Amniotic stem cell (primary cell): ENCODE measurements at places on chromosomes 13 and 19.

DNA sequence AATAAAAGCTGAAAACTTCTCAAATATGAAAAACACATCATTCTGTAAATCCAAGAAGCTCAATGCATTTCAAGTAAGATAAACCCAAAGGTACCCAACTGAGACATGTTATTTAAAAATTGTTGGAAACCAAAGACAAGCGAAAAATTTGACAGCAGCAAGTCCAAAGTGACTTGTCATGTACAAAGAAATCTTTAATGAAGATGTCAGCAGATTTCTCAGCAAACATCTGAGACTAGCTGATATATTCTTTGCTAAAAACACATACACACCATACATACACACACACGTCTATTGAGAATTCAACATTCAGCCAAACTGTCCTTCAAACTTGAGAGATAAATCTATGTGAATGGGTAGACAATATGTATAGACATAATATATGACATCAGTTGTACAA is 5.7 kb upstream of the ZNF222 start:
- no peak for DNase-seq

GRCh38 chr13:43389983-43390382 is 366.6 kb downstream of the DNAJC15 start:
- DNase-seq: no peak

DNA sequence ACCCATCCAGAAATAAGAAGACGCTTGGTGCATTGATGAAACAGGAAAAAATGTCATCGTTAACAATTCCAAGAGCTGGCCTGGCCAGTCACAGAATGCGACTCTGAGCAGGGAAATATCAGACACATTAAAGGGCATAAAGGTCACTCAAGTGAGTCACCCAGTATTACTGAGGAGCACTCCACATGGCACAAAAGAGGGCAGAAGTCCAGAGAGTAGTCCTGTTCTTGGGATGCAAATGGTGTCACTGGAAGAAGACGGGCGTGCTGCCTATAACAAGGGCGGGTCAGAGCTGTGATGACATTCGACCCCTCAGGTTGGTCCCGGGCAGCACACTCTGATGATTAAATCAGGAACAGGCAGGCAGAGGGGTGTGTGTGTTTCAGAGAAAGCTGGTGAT is 720.3 kb downstream of the UQCRFS1 start:
- DNase-seq: no peak

DNA sequence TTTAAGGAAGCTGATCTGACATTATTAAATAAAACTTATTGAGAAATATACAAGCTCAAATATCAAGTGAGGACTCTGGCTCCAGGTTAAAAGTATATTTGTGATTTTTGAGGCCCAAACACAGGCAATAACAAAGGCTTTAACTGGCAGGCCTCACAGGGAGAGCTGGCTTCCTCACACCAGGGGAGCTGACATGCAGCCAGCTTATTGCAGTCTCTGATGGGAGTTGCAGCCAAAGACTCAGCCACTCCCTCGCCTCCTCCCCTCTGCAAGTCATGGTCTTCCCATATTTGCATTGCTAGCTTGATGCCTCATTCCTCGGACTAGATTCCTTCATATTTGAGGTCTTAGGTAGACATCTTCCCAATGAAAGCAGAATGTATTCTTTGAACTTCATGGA is 647.1 kb upstream of the SLITRK6 start:
- DNase-seq: no peak

DNA sequence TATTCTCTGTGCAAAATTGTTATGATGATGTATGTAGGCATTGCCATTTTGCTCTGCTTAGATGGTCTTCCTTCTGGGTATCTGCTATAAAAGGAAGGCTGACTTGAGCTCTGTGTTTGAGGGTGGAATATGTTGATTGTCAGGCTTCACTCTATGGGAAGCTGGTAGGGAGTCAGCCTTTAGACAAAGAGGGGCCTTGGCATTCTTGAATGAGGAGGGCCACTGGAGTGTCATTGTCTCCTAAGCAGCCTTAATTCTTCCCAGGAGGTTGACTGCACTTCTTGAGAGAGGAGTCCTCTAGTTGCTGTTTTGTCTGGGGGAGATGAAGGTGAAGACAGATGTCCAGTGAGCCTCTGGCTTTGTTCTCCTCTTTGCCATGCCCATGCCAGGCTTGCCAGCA is 266.8 kb downstream of the KCNRG start:
- DNase-seq: no peak

DNA sequence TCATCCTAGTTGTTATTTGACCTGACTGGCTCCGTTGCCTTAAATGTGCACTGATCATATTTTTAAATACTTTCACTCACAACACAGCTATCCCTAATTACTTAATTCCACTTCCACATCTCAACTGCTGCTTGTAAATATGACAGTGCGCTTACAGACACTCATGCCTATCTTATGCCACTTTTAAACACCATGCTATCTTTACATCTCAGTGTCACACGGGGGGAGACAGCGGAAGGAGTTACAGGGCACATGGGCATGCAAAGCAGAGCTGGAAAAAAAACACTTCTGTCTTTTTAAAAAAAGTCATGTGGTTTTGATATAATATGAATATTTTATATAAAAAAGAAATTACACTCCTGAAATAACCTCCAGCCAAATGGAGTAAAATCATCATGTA is 44.1 kb downstream of the SMAD9 start:
- DNase-seq: no peak

GRCh38 chr19:17487284-17488121 is 17.2 kb downstream of the SLC27A1 start:
- no peak for DNase-seq

DNA sequence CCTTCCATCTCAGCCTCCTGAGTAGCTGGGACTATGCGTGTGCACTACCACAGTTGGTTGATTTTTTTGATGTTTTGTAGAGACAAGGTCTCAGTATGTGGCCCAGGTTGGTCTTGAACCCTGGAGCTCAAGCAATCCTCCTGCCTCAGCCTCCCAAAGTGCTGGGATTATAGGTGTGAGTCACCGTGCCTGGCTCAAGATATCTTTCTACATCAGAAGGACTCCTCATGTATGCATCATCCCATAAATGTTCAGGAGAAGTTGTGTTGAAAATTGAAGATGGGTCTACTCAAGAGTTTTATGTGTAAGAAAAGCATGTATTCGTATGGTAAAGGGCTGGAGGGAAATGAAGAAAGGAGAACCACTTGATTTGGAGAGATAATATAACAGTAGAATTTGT is 71.8 kb upstream of the STK24 start:
- no peak for DNase-seq

- DNase-seq: no peak
Measured at GRCh38 chr19:19050731-19051130, 13.1 kb upstream of the SLC25A42 start.
